ENCODE measurements at places on chromosomes 2 and 18.

DNA sequence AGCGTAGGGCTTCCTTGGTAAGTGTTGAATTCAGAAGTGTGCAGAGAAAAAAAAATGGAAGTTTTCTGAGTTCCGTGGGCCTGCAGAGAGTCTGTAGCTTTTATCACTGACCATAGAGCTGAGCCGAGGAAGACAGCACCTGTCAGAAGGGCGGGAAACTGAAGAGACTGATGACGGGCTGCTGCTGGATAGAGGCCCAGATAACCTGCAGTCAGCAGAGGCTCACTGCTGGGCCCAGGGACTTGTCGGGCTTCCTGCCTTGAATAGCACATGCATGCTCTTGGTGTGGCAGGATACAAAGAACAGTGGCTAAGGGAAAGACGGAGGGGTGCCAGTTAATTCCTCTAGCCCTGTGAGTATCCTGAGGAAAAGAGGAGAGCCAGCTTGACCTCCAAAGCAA is 166.4 kb downstream of the MGAT5 start:
- no peak for DNase-seq

- DNase-seq: no peak
These were observed 49.9 kb downstream of the CRACDL start for GRCh38 chr2:98886066-98886554.

- DNase-seq: no peak
These were observed 98.9 kb downstream of the EIPR1 start for GRCh38 chr2:3278521-3279218.

GRCh38 chr2:231221761-231222160 is 23.3 kb downstream of the ARMC9 start:
- peak; percentile 63 for DNase-seq

DNA sequence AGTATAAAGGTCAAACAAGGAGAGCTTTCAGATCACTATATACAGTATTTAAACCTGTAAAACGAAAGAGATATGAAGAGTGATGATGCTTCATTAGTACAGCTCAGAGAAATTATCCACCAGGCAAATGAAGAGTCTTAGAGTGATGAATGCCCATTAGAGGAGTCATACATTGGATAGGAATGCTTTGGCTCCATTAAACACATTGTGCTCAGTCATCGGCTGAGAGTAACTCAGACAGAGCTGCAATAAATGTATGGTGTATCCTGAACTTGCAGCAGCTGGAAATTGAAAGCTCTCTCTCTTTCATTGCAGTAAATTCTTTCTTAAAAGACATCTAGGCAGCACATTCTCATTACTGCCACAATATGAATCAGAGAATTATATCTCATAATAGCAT is 340.8 kb upstream of the SPHKAP start:
- no peak for DNase-seq

GRCh38 chr2:46874236-46874929 is 41.2 kb downstream of the MCFD2 start:
- no peak for DNase-seq

DNA sequence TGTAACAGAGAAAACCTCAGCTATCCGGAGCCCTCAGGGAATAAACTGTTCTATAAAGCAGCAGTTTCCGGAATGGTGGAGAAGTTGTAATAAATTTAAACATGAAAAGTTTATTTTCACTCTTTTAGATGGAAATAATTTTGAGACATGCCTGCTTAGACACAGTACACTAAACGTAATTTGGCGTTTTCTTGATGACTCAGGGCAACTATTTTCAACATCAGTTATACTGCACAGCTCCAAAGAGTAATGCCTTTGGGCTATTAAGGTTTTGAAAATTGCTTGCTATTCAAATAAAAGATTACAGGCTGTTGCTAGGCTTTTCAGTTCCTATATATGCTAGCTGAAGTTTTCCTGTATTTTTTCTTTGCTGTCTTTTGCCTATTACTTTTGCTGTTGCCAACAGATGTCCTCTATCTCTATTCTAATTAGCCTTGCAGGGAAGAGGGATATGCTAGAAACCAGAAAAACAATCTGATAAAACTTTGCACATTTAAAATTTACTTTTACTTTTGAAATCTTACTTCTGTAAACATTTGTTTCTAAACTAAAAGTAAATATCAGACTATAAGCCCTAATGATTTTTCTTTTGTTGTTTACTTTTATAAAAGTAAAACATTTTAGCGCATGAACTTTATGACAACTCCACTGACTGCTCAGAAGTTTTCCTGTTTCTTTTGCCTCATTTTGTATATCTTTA is 113.4 kb upstream of the WDSUB1 start:
- peak; percentile 6 for DNase-seq

- DNase-seq: no peak
These were observed 1291.0 kb upstream of the GYPC start for GRCh38 chr2:125364984-125365265.

GRCh38 chr18:77360315-77361190 is 110.9 kb downstream of the GALR1 start:
- DNase-seq: no peak

GRCh38 chr2:195899226-195899625 is 169.4 kb downstream of the DNAH7 start:
- DNase-seq: no peak

DNA sequence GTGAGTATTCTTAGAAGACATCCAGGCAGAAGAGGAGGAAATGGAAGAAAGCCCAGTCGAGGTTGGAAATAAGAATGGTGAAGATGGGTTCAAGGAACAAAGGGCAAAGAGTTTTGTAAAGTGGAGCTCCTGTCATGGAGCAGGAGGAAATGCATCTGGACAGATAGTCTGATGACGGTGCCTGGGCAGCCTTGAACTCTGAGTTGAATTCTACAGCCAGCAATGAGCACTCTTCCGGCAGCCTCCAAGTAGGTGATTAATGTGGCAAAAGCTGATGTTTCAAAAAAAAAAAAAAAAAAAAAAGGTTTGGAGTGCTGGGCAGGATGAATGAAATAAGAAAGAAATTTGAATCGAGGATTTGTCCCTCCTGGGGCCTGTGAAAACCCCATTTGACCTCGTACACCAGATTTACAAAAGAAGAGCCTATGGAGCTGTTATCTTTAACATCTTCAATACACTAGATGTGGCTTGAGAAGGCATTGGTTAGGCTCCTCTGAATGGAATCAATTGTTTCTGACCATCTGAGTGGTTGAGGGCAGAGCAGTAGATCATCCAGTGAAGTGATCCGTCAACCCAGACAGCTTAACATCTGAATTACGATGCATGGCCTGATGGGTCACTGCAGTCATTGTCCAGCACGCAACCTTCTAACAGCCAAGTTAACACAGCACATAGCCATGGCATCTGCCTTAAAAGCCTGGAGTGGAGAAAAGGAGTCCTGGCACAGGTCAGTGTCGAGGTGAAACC is 449.7 kb downstream of the TXNL1 start:
- no peak for DNase-seq

GRCh38 chr2:215664847-215665525 is 229.1 kb upstream of the FN1 start:
- DNase-seq: peak; percentile 83

- no peak for DNase-seq
These were observed 48.8 kb upstream of the KCNE4 start for GRCh38 chr2:223003191-223003590.

DNA sequence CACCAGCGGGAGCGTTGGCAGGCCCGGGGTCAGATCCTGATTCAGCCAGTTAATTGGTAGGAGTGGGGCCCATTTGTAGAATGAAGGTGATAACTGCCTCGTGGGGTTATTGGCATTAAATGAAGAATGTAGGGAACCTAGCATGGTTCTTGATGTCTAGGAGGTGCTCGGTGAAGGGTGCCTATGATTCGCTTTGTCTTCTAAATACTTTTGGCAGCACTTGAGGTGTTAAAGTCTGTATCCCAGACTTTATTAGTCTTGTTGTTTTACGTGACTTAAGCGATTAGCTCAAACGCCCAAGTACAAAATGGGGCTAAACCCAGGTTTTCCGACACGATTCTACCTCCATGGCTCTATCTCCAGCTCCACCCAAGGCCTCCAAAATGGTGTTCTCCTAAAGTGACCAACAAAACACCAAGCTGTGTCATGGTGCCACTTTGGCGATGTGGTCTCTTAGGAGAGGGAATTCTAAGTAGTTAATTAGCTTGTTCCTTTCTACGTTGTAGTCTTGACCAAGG is 980 bp upstream of the PPP4R1 start:
- no peak for DNase-seq

GRCh38 chr2:60092781-60093180 is 460.7 kb downstream of the BCL11A start:
- DNase-seq: no peak

- DNase-seq: no peak
These were observed 85.4 kb upstream of the B3GNT2 start for GRCh38 chr2:62110415-62111025.

DNA sequence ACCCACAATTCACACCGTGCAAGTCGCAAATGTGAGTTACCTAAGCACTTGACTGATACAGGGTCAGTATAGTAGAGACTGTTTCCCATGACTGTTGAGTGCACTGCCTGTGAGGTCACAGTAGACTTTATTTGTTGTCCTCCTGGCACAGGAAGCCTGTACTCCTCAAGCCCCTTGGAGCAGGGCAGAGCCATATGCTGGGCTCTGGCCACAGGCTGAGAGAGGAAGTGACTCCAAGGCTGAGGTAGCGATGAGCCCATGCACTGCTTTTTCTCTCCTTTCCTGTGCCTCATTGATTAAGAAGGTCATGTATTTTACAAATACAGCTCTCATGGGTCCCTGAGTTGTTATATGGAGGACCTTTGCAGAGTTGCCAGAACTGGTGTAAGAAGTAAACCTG is 287.7 kb downstream of the SRBD1 start:
- DNase-seq: no peak

GRCh38 chr2:44342854-44343253 is 18.4 kb downstream of the PREPL start:
- no peak for DNase-seq

DNA sequence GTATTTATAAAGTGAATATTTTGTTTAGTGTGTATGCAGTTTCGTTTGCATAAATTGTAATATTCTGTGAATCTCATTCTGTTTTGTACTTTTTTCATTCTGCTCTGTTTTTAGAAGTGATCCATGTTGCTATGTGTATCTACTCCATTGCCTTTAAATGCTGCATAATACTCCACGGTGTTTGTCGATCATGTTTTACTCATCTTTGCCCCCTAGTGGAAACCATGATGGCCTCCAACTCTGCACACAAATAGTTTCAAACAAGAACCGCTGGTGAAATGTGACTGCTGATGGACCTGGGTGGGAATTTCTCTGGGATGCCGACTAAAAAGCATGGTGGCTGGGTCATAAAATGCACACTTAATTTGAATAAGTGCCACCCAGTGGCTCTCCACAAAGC is 32.0 kb upstream of the SKOR2 start:
- DNase-seq: peak; percentile 38

GRCh38 chr2:218547978-218548377 is 20.2 kb downstream of the USP37 start:
- DNase-seq: no peak

GRCh38 chr2:147025646-147026585 is 818.9 kb upstream of the ACVR2A start:
- no peak for DNase-seq

DNA sequence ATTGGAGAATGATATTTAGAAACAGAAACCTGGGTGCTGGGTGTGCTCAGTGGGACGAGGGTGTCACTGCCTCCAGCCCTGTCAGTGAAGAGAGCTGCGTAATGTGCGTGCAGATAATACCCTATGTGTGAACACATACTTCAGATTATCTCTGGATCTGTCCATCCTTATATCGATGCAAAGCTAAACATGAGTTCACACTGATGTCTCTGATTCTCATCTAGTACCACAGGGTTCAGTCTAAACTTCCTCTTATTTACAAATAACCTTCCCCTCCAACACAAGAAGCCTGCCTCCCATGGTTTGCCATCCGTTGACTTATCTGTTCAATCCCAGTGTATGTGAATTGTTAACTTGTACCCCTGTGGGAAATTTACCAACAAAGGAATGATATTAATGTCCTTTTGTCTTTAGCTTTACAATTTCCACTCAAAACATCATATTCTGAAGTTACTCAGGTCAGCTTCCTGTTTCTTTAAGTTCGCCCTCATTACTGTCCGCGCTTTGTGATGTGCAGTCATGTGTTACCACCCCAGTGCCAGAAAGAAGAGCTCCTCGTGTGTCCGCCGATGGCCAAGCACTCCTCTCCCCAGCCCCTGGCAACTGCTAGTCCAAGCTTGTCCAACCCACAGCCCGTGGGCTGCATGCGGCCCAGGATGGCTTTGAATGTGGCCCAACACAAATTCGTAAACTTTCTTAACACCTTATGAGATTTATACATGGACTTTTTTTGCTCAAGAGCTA is 108.2 kb downstream of the RTP5 start:
- DNase-seq: no peak

- peak; percentile 58 for DNase-seq
These were observed 477.5 kb downstream of the SLC4A3 start for GRCh38 chr2:220104871-220105351.

GRCh38 chr2:205659922-205660321 is 22.4 kb upstream of the NRP2 start:
- no peak for DNase-seq

DNA sequence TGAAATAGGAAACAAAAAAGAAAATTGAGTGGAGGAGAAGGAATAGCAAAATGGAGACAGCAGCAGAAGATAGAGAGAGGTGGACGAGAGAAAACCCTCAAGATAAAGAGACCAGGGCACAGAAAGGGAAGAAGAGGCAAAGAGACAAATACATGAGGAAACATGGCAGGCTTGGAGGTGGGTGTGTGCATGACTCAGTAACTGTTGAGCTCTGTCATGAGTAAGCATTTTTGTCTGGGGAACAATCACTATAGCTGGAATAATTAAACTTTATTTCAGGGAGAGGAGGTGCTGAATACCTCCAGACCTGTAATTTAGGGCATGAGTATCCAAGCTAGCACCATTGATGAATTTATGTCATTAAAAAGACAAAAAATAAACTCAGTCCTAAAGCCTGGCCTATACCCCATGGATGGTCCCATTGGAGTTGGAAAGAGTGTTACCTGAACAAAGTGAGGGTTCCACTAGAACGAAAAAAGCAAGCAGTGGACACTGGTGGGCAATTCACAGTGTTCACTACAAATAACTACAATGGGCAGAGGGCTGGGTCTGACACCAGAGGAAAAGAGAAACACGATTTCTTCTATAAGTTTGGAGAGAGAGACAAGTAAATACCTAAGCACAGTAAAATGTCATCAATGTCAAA is 145.5 kb downstream of the ADCYAP1 start:
- DNase-seq: no peak

DNA sequence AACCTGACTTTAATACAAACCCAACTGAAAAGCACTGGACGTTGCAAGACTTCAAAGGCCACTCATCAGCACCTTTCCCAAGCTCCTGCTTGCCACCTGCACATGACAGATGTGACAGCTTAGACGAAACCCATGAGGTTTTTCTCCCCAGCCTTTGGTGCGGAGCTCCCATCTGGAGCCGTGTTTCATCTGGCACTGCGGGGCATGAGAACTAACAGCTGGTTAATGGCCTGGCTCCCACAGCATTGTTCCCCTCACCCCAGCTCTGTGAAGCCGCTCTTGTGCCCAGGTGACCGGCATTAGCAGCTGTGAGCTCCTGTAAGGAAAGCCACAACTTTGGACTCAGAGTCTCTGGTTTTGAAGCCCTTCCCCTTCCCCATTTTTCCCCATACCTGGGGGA is 50.9 kb downstream of the GALR1 start:
- no peak for DNase-seq

- no peak for DNase-seq
These were observed 108.3 kb downstream of the CELF4 start for GRCh38 chr18:37457341-37457740.
